GM12864 (cell line): ENCODE measurements at places on chromosomes 7 and 10.

DNA sequence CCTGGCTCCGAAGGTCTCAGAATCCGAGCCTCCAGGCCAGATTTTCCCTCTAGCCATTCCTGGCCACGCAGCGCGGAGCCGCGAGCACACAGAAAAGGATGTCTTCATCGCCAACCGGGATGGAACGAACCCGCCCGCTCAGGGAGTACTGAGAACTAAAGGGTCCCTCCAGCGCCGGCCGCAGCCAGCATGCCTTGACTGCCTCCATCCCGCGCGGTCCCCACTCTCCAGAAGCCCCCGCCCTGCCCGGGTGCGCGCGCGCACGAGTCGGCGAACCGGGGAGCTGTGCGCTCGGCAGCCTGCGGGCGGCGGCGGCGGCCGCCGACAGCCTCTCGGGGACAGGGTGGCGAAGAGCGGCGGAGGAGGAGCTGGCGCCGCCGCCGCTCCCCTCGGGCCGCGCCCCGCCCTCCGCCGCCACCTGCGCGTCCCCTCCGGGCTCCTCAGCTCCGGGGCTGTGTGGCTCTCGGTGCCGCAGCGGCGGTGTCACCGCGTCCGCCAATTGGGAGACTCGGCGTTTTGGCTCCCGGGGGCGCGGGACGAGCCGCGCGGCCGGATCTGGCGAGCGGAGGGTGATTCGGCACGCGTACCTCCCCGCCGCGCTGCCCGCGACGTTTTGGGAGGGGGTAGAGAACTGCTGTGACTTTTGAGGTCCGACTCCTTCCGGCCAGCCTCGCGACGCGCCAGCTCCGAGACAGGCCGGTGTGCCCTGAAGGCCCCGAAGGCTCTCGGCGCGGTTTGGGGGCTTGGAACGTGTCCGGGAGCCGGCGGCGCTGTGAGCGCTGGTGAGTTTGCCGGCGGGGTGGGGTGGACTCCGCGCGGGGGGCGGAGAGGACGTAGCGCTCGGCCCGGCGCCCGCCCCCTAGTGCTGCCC lies 453 bp upstream of the GALNT17 start:
- DNase-seq = no peak

GRCh38 chr10:92641492-92641891 lies 48.3 kb upstream of the HHEX start:
- no peak for DNase-seq

- DNase-seq = no peak
These were observed 142.1 kb downstream of the HGF start for GRCh38 chr7:81627536-81628287.

DNA sequence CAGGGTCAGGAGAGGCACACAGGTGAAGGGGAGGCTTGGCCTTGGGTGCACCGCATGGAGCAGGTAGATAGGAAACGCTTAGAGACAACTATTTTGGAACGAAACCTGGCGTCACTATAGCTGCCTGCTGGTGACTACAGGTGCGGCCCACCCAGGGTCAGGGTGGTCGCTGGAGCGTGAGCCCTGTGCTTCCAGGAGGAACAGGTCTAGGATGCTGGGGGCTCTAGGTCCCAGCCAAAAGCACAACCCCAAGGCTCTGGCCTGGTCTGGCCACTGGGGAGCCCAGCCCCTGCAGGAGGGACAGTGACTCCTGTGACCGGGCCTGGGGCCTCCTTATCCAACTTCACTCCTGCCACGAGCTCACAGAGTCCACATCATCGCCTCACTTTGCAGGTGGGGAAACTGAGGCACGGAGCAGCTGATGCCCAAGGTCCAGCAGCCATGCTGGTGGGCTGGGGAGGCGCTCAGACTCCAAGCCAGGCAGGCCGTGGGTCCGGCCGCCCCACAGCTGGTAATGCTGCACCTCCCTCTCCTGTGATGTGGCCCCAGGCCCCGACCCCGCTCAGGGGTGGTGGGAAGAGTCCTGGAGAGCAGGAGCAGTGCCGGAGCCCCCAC lies 9.0 kb downstream of the LFNG start:
- no peak for DNase-seq
